ENCODE measurements at places on chromosomes 1 and 21.

DNA sequence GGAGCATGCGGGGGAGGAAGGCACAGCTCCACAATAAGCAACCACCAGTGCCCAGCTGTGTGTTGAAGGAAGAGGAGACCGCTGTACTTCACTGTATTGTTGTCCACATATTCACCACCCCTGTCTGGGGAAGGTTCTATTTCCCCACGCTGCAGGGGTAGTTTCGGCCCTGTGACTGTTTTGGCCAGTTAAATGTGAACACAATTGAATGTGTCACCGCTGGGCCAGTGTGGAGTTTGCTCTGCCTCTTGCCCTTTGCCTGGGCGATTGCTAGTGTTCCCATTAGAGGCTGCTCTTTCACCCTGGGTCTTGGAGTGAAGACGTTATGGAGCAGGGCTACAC, 32.6 kb downstream of the UBE4B start:
- no peak for DNase-seq

DNA sequence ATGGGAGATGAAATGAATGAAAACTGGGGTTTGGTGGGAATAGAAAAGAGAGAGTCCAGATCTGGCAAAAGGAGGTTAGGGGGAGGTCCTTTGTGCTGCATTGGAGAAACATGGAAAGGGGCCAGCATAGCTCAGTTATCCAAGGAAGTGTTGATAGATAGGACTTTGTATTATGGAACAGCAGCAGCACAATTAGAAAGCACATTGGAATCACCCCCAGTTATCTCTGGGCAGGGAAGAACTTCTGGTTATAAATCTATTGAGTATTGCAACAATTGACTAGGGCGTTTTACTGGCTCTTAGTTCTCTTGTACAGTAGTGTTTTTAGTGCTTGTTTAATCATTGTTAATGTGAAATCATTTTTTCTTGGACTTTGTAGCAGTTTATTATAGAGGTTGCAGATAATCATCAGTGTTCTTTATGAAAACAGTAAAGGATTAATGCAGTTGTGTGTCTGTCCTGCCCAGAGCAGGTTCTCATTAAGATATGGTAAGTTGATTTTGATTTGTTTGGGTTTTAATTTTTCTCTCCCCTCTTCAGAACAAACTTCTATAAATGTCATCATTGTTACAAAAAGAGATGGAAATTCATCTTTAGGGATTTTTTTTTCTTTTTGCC, 76.6 kb downstream of the NR5A2 start:
- no peak for DNase-seq

- no peak for DNase-seq
These were observed 60.3 kb downstream of the TBX19 start for GRCh38 chr1:168340781-168341482.

DNA sequence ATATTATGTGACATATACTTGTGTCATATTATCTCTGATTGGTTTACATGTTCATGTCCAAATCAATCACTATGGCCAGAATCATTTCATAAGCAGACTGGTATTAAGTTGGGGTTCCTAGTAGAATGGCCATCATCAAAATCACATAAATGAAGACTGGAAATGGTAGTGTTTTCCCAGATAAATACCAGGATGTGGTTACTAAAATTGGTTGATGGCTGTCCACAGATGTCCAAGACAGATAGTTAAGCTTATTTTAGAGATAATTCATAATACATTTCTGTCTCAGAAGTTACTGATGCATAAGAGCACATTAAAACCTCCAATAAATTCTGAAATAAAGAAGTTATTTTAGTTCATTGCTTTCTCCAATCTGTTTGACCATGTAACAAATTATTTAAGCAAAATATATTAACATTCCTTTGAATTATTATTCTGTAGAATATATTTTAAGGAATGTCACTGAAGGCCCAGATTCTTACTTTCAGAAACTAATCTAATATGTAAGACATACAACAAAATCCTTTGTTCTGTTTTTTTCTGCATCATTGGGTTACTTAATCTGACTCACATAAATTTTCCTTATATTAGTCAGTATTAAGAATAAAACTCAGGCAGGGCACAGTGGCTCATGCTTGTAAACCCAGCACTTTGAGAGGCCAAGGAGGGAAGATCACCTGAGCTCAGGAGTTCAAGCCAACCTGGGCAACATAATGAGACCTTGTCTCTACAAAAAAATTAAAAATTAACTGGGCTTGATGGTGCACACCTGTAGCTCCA, 483.9 kb downstream of the PTPRC start:
- DNase-seq = no peak

GRCh38 chr1:1129381-1129821, 13.5 kb upstream of the C1orf159 start:
- DNase-seq = no peak

GRCh38 chr1:82978461-82979324, 1020.2 kb downstream of the TTLL7 start:
- DNase-seq = no peak

GRCh38 chr1:201252944-201253371, 30.3 kb upstream of the PKP1 start:
- DNase-seq = no peak

DNA sequence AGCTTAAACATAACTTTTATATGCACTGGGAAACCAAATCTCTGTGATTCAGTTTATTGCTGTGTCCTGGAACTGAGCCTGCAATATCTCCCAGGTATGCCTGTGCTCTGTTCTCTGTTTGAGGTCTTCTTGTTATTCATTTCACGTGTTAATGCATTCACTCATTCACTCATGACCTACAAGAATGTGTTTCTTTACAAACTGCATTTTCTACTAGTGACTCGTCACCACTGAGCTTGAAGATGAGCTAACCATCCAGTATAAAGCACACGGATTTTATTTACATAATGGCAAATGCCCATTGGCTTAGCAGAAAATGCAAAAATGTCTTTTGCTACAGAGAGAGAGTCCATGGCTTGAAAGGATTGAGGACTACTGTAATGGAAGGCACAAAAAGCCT, 75.0 kb upstream of the DUSP10 start:
- DNase-seq = no peak

DNA sequence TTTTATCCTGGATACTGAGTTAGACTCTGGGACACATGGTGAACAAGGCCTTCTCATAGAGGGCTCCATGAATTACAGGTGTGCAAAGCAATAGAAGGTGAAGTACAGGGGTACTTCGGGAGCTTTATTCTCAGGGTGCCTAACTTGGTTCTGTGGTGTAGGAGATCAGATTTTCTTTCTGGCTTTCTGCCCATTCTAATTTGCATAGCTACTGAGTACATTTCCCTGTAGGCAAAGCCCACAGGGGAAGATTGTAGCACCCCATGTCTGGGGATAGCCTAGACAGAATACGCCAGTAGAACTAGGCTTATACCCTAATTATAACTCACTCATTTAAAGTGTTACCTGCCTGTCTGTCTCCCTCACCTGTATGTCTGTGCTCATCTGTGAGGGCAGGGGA, 49.7 kb downstream of the PGM1 start:
- no peak for DNase-seq

GRCh38 chr1:12441414-12442105, 176.4 kb downstream of the DHRS3 start:
- DNase-seq = no peak

GRCh38 chr1:188867614-188868013, 1610.0 kb downstream of the BRINP3 start:
- no peak for DNase-seq

DNA sequence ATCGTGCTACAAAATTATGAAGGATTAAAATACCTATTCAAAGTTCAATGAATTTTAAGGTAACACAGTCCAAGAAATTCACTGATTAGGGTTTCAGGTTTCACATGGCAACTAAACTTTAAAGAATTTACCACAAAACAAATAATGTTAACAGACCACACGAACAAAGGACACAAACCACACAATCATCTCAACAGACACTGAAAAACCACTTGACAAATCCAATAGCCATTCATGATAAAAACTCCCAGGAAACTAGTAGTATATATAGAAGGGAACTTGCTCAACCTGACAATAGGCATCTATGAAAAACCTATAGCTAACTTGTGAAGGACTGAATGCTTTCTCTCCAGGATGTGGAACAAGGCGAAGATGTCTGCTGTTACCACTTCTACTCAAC, 21.1 kb upstream of the SH2D5 start:
- no peak for DNase-seq

GRCh38 chr21:41892726-41893125, 13.6 kb upstream of the PRDM15 start:
- no peak for DNase-seq

GRCh38 chr1:203592730-203593129, 33.9 kb upstream of the ATP2B4 start:
- no peak for DNase-seq

- no peak for DNase-seq
These were observed 38.8 kb upstream of the CLCA4 start for GRCh38 chr1:86507935-86508582.

DNA sequence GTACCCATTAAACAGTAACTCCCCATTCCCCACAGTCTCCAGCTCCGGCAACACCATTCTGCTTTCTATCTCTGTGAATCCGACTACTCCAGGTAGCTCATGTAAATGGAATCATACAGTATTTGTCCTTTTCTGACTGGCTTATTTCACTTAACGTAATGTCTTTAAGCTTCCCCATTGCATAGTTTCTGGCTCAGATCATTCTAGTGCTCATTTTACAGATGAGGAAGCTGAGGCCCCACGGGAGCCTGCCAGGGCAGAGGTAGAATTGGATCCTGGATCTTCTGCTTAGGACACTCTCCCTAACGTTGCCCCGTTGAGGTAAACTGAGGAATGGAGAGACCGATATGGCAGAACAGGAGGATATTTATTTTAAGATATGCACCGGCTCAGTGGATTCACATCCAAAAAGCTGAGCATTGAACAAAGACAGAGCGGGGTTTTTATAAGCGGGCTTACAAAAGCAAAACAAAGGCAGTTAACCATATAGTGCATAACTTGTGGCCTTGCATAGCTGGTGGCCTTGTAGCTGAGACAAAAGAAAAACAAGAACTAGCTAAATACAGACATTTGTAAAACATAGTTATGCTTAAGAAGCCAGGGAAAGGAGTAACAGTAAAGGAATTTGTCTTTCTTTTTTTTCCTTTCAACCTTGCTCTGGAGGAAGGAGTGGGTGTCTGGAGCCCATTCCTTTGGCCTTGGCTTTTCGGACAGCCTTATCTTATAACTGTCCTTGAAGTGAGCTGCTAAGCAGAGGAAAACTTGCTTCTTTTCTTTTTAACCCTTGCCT, 15.3 kb upstream of the KLHDC8A start:
- no peak for DNase-seq

DNA sequence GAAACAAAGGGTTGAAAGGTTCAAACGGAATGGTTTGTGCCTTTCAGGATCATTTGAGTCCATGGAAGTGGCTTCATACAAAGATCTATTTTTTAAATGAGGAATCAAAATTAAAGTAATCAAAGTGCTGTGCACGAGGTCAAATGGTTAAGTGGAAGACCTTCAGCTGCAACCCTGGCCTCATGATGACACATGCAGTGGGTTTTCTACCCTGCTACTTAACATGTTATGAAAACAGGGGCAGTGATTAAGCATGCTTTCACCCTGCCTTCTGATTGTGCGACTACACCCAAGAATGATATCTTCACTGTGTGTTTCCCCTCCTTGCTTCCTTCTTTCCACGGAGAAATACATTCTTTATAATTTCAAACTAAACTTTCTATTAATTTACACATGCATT, 604.2 kb downstream of the LRRIQ3 start:
- DNase-seq = no peak

- no peak for DNase-seq
These were observed 104.4 kb downstream of the CRYAA start for GRCh38 chr21:43273016-43273707.

DNA sequence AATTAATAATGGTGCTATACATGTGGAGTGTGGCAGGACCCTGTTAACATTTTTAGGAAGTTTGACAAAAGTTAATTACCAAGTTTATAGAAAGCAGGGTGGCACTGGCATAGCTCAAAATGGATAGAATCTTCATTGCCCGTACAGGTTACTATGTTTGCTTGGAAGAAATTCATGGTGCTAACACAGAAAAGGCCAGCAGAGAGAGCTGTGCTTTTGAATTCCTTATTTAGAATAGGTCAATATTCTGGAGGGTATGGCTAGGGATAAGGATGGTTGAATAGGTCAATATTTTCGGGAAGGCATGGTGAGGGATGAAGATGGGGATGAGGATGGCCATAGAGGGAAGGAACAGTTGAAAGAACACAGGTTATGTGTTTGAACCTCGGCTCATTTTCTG, 345.1 kb downstream of the LMO4 start:
- DNase-seq = no peak

GRCh38 chr1:152374451-152374850, 14.6 kb upstream of the FLG2 start:
- no peak for DNase-seq

DNA sequence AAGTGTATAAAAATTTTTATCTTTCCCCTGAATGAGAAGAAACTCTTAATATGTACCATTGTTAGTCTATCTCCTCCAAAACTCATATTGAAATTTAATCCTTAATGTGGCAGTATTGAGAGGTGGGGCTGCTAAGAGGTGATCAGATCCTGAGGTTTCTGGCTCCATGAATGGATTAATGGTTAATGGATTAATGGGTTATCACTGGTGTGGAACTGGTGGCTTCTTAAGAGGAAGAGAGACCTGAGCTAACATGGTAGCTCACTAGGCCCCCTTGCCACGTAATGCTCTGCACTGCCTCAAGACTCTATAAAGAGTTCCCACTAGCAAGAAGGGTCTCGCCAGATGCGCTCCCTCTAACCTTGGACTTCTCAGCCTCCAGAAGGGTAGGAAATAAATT, 70.6 kb upstream of the ZBTB18 start:
- no peak for DNase-seq

GRCh38 chr1:24193046-24193445, 6.0 kb upstream of the IFNLR1 start:
- no peak for DNase-seq

GRCh38 chr1:52321061-52321460, 44.9 kb downstream of the CC2D1B start:
- DNase-seq = no peak

GRCh38 chr21:45504516-45505415, 37.5 kb downstream of the SLC19A1 start:
- DNase-seq = no peak

GRCh38 chr21:18776936-18777335, 373.4 kb upstream of the TMPRSS15 start:
- DNase-seq = no peak

- DNase-seq = no peak
These were observed 26.7 kb downstream of the PODN start for GRCh38 chr1:53088616-53089300.

DNA sequence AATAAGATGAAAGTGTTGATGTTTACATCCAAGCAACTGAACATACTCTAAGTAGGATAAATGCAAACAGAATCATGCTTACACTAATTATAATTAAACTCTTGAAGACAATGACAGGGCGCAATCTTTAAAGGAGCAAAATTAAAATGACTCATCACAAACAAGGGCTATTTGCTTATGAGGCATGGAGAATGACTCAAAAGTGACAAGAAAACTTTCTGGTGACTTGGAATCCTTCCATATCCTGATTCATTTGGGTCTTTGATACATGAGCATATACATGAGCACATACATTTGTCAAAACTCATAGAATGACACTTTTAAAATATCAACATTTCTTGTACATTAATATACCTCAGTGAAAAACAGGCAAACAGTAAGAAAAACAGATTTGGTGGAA, 1632.3 kb downstream of the KCNT2 start:
- no peak for DNase-seq

- DNase-seq = no peak
These were observed 15.6 kb downstream of the ZMPSTE24 start for GRCh38 chr1:40273547-40274166.
